T-helper 9 cell (primary cell): ENCODE measurements at places on chromosomes 11 and 22.

DNA sequence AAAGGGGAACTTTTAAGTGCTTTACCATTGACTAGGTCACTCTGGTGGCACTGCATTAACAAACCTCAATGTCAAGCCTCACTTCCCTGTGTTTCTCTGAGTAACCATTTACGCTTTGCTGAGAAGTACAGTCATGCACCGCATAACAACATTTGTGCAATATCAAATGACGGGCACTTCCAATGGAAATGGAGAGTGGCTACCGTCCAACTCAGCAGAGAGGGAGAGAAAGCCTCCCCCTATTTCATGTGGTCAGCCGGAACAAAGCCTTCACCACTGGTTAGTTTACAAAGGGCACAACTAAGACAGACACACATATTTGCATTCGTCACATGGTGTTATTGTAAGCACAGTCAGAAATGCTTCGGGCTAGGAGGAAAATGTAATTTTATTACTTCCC, 117.3 kb downstream of the RASSF10 start:
- no peak for DNase-seq

DNA sequence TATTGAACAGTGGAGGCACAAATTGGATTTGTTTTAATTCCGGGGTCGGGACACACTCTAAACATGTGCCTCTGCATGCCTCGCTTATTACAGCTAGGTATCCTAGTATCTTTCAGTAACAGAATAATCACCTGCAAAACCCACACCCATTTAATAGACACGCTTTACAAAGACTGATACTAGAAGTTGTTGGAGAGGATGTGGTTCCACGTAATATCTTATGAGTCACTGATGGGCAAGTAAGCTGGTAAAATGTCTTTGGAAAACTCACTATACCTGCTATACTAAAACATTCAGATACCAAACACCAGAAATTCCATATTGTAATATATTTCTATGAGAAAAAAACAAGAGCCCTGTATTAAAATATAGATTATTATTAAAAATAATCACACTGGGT, 84.0 kb downstream of the GGTLC2 start:
- no peak for DNase-seq

DNA sequence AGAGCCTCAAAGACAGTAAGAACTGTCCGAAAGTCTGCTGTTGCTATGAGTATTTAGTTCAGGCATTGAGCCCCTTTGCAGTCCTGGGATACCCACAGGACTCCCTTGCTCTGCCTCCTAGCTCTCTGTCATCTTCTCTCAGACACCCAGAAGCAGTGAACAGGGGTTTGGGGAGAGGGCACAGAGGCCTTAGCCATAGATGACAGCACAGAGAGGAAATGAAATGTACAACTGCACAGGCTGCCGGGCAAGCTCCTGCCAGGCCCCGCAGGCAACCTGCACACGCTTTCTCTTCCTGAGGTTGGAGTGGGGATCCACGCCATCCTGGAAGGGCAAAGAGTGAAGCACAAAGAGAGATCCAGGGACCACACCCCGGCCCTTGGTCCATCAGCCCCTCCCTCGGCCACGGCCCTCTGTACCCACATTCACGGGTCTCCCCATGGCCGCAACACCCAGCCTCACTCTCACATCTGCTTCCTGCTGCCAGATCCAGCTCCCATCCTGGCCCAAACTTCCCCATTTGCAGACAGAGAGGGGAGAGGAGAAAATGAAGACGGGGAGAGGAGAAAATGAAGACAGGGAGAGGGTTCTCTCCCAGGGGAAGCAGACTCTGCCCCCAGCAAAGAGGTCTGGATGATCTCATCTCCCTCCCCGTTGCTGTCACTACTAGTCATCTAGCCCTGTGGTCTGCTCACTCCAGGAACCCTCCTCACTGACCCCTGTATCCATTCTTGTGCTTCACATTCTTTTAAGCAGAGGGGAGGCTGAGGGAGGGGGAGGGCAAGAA, 40.7 kb downstream of the CD6 start:
- no peak for DNase-seq

- DNase-seq, result no peak
Measured at GRCh38 chr11:116427903-116428637, 344.7 kb downstream of the BUD13 start.
